ENCODE measurements at places on chromosomes 16 and 17.

DNA sequence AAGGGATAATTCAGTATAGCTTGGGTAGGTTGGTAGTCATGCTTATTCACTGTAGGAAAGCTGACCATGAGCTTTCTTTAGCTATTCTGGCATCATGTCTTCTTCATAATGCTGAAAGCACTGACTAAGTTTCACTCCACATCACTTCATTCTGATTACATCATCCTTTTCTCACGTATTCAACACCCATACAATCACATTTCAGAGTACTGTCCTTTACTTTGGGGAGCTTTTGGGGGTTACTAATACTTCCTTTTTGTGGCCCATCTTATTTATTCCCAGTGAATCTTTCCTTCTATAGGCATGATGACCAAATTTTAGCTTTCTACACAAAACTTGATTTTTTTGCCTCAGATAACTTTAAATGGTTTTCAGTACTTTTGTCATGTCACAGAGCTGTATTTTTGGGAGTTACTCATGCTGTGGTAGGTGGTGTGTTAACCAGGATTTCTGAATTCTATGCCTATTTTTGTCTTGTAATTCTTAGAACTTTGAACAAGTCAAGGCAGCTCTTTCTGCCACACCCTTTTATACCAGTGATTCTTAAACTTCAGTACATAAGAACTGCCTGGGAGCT lies 23.5 kb downstream of the TADA2A start:
- DNase-seq, result peak; percentile 58

GRCh38 chr17:80146121-80147034 lies 550 bp downstream of the EIF4A3 start:
- DNase-seq, result no peak

GRCh38 chr17:17201907-17202306 lies 4.2 kb downstream of the PLD6 start:
- no peak for DNase-seq

- no peak for DNase-seq
Measured at GRCh38 chr17:77696721-77697460, 261.6 kb upstream of the TNRC6C start.

DNA sequence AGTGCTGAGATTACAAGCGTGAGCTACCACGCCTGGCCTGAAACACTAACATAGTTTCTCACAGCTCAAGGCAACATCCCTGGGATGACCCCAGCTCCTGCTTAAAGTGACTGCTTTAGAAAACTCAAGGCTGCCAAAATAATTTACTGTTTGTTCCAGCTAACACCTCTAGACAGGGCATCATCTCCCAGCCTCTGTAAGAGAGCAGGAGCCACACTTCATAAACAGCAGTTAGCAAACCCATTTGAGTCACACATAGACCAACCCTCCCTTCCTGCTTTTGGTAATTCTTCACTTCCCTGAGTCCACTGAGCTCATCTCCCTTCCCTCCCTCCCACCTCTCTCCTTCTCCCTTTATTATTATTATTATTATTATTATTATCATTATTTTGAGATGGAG lies 201.3 kb downstream of the XYLT1 start:
- DNase-seq, result peak; percentile 21

GRCh38 chr17:44930667-44931066 lies 15.4 kb upstream of the GFAP start:
- no peak for DNase-seq

- DNase-seq, result no peak
Measured at GRCh38 chr17:58088624-58089023, 5.4 kb downstream of the DYNLL2 start.

DNA sequence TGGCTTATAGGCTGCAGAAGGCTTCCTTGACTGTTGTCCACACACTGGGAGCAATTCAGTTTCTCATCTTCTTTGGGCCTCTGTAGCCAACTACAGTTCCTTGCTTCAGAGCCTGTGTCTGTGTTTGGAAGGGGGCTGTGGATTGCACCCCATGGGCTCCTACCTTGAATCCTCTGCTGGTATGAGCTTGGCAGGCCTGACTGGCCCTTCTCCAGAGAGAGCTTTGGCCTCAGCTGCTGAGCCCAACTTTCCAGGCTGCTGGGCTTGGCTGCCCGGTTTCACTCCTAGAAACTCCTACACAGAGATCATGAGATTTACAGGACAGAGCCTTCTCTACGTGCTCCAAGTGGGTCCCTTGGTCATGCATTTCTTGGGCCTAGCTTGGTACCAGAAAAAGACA lies 354.4 kb downstream of the SNX29 start:
- DNase-seq, result no peak

DNA sequence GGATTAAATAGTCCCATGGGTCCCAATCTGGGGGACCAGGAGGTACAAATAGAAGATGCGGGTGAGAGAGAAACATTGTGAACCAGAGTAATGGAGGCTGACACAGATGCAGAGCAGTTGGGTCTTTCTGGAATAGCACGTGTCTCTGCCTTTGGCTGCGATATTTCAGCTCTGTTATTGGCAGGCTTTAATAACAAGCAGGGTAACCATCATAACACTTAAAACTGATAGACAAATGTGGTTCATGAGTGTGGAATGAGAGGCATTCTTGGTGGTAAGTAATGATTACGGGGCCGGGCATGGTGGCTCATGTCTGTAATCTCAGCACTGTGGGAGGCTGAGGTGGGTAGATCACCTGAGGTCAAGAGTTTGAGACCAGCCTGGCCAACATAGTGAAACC lies 110.3 kb downstream of the SNX29 start:
- DNase-seq, result no peak

GRCh38 chr16:49639739-49640431 lies 216.0 kb downstream of the ZNF423 start:
- DNase-seq, result peak; percentile 65

- peak; percentile 21 for DNase-seq
Measured at GRCh38 chr17:75241996-75242460, 19.4 kb downstream of the GGA3 start.

DNA sequence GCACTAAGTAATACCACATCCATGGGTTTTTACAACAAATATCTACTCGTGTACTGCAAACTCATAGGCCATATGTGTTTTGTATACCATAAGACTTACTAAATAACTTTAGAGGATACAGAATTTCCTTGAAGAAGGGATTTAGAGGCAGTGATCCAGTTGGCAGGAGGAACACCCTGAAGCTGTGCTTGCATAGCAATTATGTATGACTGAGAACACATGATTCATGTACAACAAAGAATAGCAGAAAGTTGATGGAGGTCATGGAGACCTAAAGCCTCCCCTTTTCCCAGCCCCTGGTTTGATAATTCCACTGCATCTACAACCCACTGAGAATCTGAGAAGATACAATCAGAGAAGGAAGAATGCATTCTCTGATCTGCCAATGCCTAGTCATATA lies 83.8 kb upstream of the PMFBP1 start:
- no peak for DNase-seq

- no peak for DNase-seq
Measured at GRCh38 chr17:12790249-12791106, 1.2 kb downstream of the ARHGAP44 start.

DNA sequence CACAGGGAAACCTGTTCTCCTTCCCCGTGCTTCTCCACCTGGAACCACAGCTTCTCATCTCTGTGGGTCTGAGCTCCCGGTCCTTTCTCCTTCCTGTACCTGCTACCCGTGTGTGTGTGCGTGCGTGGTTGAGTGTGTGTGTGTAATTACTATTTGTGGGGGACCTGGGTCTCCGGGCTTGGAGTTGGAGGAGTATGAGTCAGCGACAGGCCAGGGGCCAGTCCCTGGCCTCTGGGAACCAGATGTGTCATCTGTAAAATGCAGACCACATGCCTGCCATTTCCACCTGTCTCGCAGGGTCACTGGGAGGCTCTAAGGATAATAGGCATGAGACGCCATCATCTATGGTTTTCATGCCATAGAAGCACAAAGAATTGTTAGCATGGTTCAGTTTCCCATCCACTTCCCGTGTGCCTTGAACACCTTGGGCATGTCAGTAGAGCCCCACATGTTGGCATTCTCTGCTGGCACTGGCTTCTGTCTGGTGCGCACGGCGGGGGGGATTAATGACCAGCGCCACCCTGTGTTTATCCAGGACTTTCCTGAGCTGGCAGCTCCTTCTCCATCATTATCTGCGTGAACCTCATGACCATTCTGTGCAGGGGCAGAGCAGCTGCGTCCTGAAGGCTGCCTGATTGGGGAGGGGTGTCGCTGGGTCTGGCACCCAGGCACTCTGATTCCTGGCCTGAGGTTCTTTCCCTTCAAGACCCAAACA lies 1.5 kb downstream of the ZNF205 start:
- no peak for DNase-seq

DNA sequence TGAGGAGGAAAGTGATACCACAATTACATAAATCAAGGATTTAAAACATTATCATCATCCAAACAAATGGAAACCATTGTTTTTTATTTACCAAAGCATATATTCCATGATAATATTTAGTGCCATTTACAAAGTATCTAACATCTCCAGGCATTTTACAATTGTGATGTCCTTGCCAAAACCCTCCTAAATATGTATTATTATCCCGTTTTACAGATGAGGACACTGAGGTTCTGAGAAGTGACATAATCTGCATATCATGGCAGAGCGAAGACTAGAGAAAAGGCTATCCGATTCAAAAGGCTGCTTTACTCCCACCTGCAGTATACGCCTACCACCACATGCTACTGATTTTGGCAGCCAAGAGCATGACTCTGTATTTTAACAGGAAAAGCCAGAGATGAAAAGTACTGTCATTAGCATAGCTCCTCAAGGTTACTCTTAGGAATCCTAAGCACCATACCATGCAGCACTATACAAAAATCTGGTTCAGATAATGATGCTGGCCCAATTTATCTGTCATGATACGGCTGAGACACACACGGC lies 301.4 kb downstream of the CA10 start:
- DNase-seq, result no peak

DNA sequence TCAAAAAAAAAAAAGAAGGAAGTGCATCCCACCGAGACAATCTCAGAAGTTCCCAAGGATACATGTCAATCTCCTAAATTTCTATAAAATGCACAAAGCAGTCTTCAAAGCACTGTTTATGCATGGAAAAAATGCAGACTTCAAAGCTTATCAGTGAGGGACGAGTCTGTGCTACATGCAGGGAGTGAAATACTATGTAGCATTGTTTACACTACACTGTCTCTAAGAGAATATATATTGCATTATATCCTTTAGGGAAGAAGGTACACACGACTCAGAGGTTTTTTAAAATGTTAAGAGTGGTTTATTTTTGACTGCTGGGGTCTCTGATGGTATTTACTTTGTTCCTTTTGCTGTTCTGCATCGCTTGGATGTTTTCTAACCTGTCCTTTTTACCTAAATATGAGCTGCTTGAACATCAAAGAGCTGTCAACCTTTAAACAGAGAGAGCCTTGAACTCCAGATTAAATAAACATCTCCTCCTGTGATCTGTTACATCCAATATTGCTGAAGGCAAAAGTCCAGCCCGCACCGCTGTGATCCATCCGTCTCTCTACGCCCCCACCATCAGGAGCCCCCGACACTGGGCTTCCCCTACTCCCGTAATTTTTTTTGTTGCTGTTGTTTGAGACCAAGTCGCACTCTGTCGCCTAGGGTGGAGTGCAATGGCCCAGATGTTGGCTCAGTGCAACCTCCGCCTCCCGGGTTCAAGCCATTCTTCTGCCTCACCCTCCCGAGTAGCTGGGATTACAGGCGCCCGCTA lies 1.4 kb downstream of the FBXO31 start:
- no peak for DNase-seq

- peak; percentile 39 for DNase-seq
Measured at GRCh38 chr16:87918866-87919680, 17.3 kb downstream of the CA5A start.

GRCh38 chr17:2244545-2245525 lies 58.8 kb downstream of the SMG6 start:
- peak; percentile 83 for DNase-seq

Data from fibroblast of upper back skin (primary cell).